ENCODE measurements at places on chromosomes 13 and 19. TPM values are rescaled to one million over a fixed set of nuclear protein-coding genes. Genes with fewer than 3 reads are reported as not detected.

DNA sequence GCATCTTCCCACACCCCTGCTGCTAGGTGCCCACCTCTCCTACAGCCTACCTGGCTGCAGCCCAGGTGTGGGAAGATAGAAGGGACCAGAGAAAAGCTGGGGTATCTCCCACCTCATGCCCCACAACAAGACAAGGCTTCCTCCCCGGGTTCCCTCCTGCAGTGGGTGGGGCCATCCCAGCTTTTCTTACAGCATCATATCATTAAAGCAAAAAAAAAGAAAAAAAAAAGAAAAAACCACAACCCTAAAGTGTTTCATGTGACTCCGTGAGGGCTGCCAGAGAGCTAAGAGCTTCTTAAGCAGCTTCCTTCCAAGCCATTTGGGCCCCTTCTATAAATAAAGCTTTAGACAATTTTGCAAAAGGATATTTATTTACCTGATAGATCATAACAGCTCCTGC lies 455.4 kb upstream of the TSHZ3 start:
- DNase-seq = no peak

DNA sequence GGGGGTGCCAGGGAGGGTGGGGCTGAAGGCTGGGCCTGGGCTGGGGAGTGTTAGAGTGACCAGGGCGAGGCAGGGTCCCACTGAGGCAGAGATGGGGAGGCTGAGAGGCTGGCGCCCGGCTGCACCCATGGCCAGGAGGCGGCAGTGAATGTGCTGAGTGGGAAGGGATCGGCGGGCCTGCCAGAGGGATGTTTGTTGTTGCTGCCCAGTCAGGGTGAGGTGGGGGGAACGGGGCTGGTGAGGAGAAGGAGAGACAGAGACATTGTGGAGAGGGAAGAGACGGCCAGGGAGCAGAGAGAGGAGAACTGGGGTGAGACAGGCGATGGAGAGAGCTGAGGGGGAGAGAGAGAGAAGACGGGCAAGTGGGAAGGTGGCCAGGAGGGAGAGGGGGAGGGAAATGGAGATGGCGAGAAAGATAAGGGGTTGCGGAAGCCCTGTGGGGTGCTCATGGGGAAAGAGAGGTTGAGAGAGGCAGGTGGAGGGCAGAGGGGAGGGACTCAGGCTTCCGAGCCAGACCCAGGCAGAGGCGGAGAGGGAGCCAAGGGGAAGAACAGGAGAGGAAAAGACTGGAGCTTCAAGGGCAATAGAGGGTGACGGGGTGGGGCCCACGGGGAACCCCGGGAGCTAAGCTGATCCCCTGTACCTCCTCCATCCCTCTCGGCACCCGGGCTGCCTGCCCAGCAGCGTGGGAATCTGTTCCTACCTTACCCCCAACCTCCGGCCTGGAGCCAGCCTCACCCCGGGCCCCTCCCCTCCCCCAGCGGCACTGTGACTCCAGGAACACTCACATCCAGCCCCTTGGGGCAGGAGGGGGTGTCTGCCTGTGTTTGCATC lies 690 bp upstream of the B3GNT8 start:
- no peak for DNase-seq

Gene CGB5
- 0.29 TPM for polyA plus RNA-seq

Gene SULT2B1
- polyA plus RNA-seq = 0.19 TPM

Measured in right renal pelvis (tissue), 4 donors.